ENCODE measurements at places on chromosomes 3 and 15.

- no peak for DNase-seq
These were observed 29.6 kb upstream of the BBX start for GRCh38 chr3:107493134-107493533.

DNA sequence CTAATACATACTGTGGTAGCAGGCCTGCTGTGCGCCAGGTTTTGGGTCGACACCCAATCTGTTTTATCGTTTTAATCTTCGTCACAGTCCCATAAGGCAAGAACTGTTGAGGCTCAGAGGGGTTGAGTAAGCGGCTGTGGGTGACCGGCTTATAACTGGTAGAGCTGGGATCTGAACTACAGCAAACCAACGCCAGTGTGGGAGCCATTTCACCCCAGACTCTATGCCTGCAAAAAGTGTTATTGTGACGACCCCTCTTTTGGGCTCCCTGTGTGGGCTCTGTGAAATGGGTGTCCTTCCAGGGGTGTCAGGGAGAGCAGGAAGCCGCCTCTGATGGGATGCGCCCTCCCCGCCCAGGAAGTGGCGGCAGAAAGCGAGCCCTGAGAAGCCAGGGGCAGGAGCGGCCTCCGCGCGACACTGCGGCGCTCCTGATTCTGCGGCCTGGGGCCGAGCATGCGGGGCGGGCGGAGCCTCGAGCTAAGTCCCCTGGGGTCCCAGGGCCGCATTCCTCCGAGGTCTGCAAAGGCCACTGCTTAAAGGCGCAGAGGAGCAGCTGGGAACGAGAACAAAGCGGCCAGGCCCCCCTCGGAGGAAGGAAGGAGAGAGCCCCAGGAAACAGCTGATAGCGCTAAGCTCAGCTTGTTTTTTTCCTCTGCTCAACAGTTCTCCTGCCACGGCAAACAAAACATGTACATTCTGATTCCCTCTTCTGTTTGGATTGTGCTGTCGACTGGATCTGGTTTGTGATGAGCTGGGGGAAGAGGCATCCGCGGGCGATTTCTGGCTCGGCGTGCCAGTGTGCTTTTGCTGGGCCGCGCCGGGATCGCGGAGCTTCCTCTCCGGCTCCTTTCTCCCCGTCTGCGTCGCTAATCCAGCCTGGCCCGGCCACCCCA, 33.9 kb downstream of the GRK7 start:
- DNase-seq: peak; percentile 20

- DNase-seq: no peak
These were observed 36.2 kb downstream of the ZXDC start for GRCh38 chr3:126439346-126439967.

GRCh38 chr3:7607676-7608075, 746.8 kb downstream of the GRM7 start:
- DNase-seq: no peak

DNA sequence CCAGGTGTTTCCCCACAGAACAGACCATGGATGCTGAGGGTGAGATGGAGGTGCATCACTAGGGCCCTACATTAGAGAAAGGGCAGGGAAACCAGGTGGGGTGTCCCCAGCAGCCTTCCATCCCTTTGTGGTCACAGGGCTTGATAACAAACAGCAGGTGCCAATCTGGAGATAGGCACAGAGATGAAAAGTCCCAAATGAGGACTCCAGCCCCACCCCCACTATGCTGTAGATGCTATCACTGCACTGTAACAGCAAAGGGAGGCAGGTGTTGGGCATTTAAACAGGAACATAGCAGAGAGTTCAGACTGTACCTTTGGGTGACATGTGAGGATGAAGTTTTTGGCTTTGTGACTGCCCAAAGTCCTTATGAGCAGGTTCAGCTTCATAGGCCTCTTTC, 21.4 kb downstream of the IL20RB start:
- no peak for DNase-seq

DNA sequence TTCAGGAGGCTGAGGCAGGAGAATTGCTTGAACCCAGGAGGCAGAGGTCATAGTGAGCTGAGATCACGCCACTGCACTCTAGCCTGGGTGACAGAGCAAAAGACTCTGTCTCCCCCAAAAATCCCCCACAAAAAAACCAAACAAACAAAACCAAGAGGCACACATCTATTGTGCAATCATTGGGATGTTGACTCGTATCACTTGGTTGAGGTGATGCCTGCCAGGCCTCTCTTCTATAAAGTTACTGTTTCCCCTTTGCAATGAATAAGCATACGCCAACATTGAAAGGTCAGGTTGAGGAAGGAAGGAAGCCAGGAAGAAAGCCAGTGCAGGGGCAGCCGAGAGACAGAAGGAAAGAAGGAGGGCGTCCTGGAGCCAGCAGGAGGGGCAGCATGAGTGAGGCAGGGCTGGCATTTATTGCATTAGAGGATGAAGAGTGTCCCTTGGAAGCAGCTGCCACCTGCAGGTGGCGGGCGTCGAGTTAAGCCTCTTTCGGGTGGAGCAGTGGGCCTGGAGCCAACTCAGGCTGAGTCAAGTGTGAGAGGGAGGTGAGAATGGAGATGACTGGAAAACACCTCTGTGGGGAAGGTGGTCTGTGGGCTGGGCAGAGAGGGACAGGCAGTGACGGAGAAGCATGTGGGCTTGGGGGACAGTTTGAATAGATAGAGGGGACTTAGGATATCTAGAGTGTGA, 8.3 kb upstream of the CSPG4 start:
- no peak for DNase-seq

GRCh38 chr15:34334672-34335071, 2.9 kb downstream of the SLC12A6 start:
- no peak for DNase-seq

DNA sequence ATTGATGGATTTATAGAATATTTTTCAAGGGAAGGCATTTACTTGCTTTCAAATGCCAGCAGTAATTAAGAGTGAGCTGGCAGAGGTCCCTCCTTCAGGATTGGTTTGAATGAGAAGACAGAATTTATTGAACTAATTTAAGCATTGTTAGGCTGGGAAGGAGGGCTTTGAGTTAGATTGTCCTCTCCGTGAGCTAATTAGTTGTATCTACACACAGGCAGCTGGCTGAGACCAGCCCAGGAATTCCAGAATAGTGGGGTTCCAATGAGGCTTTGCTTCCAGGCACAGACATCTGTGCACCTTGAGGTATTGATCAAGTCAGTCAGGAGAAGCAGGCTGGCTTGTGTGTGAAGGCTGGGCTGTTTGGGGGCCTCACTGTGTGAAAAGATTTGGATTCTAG, 124.0 kb upstream of the WNT5A start:
- DNase-seq: no peak

DNA sequence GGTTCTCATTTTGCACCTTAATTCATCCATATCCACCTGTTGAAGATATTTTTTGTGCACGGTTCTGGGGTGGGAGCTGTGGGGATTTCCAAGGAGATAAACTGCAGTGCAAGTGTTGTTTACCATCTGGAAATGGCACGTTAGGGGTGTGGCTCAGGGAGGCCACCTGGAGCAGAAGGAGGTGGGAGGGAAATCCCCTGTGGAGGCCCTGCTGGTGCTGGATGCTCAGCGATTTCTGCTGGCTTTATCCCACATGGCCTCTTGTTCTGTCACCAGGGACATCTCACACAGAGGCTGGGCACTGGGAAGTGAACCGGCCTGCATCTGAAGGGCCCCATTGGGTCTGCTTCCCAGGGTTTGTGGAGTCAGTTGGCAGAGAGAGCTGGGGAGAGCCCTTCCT, 24.3 kb downstream of the TRPM1 start:
- no peak for DNase-seq

DNA sequence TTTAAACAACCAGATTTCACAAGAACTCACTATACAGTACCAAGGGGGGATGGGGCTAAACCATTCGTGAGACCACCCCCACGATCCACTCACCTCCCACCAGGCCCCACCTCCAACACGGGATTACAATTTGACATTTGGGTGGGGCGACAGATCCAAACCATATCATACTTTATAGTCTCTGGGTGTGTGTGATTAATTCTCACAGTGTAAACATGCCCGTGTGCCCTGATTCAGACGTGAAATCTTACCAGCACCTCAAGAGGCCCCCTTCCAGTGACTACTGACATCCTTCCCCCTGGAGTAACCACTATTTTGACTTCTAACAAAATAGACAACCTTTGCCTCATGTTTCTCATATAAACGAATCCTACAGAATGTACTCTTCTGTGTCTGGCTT, 5.0 kb upstream of the PDIA5 start:
- DNase-seq: no peak

- no peak for DNase-seq
These were observed 5.0 kb downstream of the GPR156 start for GRCh38 chr3:120280026-120280425.

DNA sequence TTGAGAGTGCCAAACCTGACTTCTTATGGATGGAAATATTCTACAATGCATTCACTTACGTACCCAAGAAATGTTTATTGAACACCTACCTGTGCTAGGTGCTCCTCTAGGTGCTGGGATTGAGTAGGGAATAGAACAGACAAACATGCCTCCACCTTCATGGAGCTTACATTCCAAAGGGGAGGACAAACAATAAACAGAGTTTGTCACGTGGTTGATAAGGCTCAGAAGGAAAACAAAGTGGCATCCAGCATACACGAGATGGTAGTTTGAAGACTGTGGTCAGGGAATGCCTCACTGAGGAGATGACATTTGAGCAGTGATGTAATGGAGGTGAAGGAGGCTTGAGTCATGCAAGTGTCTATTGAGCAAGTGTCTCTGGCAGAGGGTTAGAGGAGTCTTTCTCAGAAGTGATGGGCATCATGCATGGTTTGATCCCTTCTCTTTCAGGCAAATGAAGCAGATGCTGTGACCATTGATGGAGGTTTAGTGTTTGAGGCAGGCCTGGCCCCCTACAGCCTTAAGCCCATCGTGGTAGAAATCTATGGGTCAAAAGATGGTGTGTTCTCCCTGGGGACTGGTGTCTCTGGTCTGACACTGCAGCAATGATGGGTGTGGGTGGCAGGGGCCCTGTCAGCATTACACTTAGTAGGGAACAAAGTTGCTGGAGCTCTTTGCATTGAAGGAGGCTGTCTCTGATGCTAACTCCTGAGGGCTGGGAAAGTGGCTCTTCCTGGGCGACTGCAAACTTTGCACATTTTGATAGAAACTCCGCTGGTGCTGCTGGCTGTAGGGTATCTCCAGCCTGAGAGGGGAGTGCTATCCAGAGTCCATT, 29.7 kb upstream of the TOPBP1 start:
- no peak for DNase-seq

DNA sequence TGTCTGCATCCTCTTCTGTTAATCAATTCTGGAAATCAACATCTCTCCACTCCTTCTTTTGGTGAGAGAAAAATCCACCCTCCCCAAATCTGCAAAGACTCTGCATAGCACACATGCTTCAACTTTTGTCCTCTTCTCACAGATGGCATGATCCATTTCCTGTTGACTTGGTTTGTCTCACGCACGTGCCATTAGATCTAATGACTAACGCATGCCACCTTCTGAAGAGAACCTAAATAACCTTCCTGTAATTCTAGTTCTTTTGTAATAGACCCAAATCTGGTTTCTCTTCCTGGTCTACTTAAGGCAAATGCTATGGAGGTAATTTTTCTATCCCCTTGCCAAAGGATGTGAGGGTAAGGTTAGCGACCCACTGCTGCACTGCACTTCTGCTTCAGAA, 51.0 kb upstream of the ATOSA start:
- DNase-seq: peak; percentile 18

DNA sequence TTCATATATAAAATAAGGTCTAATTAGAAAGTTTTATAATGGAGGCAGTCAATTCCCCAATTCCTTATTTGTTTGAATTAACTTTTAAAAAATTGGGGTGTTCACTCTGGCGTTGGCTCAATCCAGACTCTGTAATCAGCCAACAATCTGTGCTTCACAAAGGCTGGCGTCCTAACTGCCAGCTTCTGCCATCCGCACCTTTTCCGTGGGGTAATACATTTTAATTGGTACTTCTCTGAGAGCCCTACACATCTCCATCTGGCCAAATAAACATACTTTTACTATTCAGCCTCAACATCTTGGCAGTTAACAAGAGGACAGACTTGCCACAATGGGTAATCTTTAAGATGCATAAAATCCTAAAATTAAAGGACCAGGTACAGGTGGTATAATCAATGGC, 125.2 kb upstream of the CCNL1 start:
- no peak for DNase-seq

DNA sequence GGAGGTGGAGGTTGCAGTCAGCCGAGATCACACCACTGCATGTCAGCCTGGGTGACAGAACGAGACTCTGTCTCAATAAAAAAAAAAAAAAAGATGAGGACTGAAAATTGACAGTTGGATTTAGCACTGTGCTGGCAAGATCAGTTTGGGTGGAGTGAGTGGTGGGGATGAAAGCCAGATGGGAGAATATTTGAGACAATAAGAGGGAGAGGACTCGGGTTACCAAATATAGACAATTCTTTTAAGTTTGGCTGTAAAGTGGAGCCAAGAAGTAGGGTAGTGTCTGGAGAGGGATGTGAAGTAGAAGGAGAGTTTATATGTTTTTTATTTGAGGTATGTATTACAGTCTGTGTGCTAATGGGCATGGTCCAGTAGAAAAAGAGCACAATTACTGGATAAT, 20.4 kb downstream of the TMOD3 start:
- no peak for DNase-seq

- no peak for DNase-seq
These were observed 153.1 kb upstream of the NUDT16 start for GRCh38 chr3:131228522-131228921.

- DNase-seq: no peak
These were observed 20.3 kb downstream of the BBS4 start for GRCh38 chr15:72706266-72706665.

DNA sequence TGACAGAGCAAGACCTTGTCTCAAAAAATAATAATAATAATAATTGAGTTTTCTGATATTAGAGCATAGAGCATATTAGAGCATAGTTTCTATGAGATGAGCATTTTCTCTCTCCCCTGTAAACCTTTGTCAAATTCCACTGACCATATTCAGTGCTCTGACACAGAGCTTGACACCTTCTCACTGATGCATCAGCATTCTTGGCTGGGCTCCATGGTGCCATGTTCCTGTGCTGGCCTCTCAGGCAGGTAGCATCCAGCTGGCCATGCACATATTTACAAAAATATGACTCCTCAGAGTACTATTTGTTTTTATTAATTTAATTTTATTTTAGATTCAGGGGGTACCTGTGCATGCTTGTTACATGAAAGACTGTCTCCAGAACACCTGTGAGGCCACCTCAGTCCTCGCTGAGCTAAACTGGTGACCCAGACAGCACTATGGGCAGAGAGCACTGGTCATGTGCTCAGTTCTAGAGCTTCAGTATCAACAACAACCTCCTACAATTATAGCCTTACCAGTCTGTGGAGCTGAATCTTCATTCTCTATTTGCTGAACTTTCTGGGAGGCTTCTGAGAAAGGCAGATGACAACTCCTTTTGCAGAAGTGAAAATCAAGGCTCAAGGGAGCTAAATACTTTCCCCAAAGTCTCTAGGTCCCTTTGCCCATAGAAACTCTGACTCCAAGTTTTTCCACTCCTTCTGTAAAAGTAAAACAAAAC, 21.6 kb upstream of the SLC28A2 start:
- DNase-seq: no peak

DNA sequence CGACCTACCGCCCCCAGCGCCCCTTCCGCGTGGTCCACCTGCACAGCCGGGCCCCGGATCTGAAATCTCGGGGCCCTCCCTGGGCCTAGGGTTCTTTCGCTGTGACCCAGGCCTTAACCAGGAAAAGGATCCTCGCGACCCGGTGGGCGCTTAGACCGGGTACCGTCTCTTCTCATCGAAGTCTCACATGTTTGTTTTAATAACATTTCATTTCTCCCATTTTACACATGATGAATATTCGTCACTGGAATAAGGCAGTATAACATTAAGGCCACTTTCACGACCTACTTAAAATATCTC, 277 bp upstream of the DALRD3 start:
- no peak for DNase-seq

Measured in activated CD4-positive, alpha-beta T cell treated with anti-CD3 and anti-CD28 coated beads, Interleukin-2, amount 50 U/mL, for 1 hour (primary cell).